ENCODE measurements at places on chromosomes 7 and 10. TPM values are rescaled to one million over a fixed set of nuclear protein-coding genes. Genes with fewer than 3 reads are reported as not detected.

Gene TMEM196
- total RNA-seq = not detected

Gene CLRN3
- not detected for total RNA-seq

Gene NUTM2E
- not detected for total RNA-seq

DNA sequence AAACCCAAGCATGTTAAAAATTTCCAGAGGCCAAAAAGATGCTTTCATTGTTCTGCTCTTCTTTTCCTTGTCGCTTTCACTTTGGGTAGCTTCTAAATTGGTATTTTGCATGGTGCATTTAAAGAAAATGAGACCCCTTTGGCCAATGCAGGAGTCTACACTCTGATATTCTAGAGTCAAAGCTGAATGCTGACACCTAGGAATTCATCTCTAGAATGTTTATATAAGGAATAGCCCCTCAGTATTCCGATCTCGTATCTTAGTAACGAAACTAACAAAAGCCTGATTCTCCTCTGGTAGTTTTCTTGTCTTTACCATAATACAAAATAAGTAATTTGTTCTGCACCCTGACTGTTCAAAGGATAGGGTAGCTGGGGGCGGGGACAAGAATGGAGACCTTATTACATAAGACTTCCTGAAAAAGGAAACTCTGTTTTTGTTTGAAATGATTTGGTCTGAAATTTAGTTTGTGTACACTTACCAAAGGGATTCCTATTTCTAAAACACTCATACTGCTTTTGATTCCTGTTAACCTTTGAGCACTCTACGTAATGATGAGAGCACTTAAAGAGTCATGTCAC lies 17.1 kb downstream of the IKZF1 start:
- no peak for DNase-seq

- no peak for DNase-seq
Observed at GRCh38 chr10:29254123-29255046, 34.5 kb upstream of the LYZL1 start.

Gene CPA4
- 3.5 TPM for total RNA-seq

GRCh38 chr10:121313119-121313875 lies 284.9 kb downstream of the FGFR2 start:
- DNase-seq = no peak

GRCh38 chr10:96955794-96956193 lies 123.7 kb downstream of the LCOR start:
- DNase-seq = no peak

DNA sequence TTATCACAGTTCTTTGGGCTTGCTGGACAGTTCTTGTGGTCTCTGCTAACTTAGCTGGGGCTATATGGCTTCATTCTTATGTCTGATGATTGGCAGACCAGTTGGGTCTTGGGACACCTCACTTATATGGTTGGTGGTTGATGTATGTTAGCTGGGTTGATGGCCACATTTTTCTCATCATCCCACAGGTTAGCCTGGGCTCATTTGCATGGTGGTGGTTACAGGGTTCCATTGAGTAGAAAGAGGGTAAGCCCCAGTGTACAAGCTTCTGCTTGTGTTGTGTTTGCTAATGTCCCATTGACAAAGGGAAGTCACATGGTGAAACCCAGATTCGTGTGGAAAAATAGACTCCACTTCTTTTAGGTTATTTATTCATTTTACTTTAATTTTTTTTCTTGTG lies 40.6 kb downstream of the TMEM60 start:
- no peak for DNase-seq

DNA sequence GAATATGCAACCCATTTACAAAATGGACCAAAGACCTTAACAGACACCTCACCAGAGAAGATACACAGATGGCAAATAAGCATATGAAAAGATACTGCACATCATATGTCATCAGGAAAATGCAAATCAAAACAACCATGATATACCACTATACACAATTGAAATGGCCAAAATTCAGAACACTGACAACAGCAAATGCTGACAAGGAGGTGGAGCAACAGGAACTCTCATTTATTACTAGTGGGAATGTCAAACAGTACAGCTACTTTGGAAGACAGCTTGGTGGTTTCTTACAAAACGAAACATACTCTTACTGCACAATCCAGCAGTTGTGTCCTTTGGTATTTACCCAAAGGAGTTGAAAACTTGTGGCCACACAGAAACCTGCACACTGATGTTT lies 50.0 kb upstream of the PCGF5 start:
- DNase-seq = no peak

Measured in left cardiac atrium (tissue), 4 donors.